Putamen (tissue), 1 donor: ENCODE measurements at places on chromosomes 6 and 20.
A peak's percentile ranks its signal among the peaks of the same experiment; 100 is the strongest.

DNA sequence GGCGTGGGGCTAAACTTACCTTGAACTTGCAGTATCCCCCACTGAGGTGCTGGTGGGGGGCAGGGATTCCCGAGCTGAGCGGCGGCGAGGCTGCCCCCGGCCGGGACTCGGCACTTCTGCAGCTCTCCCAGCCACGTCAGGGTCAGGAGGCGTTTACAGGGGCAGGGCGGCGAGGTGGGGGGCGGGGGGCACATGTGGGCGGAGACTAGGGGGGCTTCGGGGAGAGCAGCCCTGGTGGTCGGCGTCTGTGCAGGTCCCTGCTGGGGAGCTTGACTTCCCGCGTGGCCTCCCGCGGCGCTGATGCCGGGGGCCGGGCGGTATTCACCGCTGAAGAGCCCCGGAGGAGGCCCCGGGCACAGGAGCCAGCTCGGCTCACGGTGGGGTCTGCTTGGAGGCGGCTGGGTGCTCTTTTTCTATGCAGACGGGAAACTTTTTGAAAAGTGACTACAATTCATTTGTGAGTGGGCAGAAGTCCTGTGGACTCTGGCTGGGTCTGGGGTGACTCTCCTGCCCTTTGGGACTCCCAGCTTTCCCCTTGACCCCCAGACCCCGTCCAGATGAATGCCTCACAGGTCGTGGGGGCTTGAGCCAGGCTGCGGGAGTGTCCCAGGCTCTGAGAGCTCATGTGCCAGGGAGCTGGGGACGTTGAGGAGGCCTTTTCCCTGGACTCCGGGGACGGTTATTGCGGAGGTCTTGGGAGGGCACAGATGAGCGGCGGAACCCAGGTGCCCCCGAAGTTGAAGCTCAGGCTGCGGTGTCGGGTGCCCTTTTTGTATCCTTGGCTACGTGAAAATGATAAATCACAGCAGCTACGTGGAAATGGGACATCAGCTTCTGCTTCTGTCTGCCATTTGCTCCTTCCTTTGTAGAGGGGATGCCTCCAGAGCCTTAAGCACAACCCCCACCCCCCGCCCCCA is 75.9 kb upstream of the GATA5 start:
- no peak for DNase-seq

GRCh38 chr6:55496201-55496600 is 82.8 kb downstream of the HMGCLL1 start:
- no peak for DNase-seq

DNA sequence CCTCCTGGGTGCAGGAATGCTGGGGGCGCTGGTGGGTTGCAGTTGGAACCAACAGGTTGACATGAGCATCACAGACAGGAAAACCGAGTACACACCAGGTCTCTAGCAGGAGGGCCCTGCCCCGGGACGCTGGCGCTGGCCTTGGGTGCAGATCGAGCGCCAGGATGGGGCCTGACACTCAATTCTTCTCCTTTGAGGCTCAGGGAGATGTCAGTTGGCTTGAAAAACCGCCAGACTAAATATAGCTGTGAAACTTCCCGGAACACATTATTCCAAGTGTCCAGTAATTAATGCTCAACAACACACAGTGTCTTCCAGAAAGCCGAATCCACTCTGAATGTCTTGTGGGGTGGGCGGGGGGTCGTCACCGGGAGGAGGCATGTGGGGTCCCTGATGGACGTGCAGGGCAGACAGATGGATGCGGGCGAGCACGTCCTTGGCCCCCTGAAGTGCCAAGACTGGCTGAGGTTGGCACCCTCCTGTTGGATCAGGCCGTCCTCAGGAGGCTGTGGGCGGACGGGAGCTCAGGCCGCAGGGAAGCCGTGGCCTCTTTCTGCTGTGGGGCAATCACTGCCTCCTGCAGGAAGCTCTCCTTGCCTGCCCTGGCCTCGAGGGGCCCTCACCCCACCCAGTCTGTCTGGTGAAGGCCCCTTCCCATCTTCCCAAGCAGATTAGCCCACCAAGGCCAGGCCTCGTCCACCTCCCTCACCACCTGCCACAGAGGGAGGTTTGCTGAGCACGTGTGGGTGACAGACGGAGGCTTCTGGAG is 19.4 kb upstream of the GATA5 start:
- DNase-seq: no peak

DNA sequence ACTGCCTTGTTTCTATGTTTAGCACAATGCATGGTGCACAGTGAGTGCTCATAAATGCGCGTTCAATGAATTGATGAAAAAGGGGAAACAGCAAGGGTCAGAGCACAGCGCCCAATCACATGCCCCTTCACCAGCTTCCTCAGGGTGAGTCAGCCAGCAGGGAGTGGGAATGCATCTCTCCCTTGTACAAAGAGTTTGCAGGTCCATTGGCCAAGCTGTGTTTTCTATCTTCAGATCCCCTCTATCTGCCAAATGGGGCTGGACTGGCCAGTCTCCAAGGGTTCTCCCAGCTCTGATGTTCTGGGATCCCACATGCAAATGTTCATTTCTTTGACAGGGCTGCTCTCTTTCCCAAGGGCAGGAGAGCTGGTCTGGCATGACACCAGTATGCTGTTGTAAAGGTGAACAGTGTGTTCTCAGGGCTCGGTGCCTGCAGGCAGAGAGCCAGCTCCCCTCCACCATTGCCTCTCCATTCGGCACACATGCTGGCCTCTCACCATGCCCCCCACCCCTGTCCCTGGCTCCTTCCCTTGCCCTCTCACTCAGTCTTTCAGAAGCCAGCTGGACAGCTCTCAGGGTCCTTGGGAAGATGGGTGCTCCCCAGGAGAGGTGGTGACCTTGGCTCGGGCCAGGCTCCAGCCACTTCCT is 25.0 kb downstream of the ANGPT4 start:
- DNase-seq: peak; percentile 17

DNA sequence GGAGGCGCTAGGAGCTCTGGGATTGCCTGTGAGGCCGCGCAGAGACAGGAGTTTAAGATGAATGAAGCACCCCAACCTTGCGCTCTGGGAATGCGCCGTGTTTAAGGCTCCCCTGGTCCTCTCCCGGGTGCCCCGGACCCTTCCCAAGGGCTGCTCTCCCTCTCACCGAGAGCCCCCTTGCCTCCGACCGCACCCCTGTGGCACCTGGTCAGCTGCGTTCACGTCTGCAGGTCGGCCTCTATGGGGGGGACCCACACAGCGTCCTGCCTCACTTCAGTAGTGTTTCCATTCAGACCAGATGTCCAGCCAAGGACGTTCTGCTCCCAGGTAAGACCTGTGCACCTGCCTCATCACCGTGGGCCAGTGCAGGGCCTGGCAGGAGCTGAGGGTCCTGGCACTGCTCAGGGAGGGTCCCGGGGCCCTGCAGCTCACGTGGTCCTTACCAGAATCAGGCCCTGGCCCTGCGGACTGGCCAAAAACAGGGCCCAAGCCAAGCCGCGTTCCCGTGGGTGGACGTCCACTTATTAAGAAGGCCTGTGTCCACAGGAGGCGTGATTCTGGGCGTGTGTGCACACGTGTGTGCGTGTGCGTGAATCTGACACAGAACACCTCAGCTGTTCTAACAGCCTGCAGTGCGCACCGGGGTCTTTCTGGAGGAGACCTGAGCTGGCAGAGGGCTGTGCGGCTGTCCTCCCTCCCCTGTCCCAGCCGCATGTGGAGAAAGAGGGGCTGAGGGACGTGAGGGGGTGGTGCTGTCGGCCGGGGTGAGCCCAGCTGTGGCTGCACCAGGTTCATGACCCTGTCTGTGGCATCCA is 79.9 kb upstream of the BHLHE23 start:
- DNase-seq: no peak

- no peak for DNase-seq
Observed at GRCh38 chr6:129694036-129694435, 15.9 kb downstream of the ARHGAP18 start.

GRCh38 chr6:116411284-116411623 is 40.5 kb downstream of the DSE start:
- DNase-seq: peak; percentile 63

DNA sequence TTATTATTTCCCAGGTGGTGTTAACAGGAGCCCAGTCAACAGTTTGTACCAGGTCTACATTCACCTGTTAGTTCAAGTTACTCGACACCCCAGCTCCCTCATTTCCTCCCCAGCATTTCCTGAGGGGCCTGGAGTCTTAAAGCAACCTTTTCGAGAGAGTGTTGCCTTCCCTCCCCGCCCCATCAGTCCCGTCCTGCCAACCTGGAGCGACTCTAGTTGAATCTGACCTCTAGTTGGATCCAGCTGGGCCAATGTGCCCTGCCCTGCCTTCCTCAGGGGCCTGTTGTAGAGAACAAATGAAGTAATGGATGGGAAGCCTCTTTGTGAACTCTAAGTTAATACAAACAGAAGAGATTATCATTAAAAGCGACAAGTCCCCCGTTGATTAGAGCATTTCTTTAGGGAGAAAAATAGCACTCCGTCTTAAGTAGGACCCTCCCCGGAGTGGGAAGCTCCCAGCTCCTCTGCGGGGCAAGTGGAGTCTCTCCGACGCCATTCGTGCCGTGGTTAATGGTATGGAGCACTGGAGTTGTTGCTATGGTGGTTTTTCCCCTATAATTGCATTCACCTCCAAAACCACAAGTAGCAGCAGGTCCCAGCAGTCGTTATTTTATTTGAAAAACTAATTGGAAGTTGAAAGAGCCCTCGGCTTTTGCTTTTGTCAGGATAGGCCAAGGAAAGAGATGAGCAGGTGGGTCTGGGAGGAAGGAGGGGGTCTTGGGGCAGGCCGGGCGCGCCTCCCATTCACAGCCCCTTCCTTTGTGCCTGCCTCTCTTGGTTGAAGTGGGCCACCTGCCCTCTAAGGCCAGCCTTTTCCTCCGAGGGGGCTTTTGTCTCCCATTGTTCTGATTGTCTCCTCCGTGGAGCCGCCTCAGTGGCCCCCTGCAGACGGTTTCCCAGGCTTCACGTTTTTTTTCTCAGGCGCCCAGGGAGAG is 16.1 kb downstream of the GHRH start:
- DNase-seq: no peak

DNA sequence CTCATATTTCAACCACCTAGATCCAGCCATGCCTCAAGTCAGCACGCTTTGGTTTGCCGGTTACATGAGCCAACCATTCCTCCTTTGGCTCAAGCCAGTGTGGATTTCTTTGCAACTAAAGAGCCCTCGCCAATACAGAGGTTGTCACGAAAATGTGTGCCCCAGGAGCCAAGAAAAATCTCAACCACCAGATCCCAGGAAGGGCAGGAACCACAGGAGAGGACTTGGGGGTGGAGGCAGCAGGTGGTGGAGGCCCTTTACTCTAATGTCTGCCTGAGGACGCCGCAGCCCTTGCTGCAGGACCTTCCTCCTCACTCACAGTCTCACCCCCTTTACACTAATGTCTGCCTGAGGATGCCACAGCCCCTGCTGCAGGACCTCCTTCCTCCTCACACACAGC is 144.8 kb upstream of the PHACTR3 start:
- DNase-seq: no peak

- DNase-seq: no peak
Observed at GRCh38 chr6:90226257-90226656, 70.4 kb downstream of the BACH2 start.

DNA sequence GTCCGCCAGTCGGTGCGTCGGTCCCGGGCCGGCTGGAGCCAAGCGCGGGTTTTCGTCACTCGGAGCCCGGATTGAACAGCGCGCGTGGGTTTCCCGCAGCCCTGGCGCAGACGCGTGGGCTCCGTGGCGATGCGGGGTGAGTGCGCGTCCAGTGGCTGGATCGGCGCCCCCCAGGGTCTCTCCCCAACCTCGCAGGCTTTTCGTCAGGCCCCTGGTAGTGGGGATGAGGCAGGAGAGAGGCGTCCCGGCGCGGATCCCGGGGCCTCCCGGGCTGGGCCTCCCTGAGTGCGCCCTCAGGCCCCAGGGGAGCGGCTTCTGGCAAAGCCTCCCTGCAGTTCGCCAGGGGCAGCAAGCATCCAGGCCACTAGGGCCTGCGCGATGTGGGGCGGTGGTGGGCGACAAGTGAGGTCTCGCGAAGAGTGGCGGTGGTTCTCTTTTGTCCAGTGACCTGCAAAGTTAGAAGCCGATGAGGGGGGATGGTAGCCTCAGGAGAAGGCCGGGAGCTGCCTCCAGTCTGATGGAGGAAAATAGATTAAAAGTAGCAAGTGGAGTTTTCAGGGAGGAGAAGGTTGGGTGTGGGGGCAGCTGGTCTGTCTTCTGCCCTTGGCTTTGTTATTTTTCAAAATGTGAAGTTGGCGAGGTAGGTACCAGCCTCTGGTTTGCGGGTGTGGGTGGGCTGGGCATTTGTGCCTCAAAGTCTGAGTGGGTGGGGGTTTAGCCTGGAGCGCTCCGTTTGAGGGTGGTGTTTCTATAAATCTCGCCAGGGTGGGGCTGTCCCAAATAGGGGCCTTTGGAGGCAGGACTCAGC is 1.6 kb downstream of the TOX2 start:
- DNase-seq: no peak

DNA sequence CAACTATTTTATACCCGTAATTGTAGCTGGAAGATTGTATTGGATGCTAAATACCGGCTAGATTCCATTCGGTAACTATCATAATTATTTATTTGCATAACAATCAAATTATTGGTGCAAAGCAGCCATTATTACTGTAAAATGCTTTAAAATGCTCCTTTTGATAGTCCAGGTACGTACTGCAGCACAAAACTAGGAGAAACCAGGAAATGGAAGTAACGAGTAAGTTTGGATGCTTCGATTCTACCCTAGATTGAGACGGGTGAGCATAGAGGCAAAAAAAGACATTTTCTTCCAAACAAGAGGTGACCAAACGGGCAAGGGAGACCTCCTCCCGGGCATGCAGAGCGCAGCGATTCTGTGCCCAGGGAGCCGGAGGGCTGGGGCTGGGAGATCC is 469 bp upstream of the XRN2 start:
- no peak for DNase-seq

GRCh38 chr6:14910692-14911547 is 334.9 kb upstream of the JARID2 start:
- no peak for DNase-seq

- no peak for DNase-seq
Observed at GRCh38 chr6:148118244-148118643, 224.4 kb upstream of the SASH1 start.

- no peak for DNase-seq
Observed at GRCh38 chr20:13318871-13319521, 97.9 kb downstream of the ISM1 start.

DNA sequence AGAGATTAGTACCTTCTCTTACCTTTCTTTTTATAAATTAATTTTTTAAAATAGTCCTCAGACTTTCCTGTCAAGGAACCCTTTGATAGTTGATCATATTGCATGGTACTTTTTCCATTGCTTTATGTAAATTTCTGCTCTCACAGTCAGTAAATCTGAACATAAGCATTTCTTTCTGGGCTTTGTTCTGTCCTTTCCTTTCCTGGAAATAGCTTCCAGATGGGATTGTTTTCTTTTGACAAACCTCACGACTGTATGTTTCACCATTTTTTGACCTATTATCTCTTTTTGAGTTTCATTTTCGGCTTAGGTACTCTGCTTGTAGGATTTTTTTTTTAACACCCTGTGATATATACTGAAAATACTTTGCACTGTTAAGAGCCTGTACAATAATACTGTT is 32.6 kb downstream of the UTRN start:
- no peak for DNase-seq

GRCh38 chr6:104539173-104539572 is 320.5 kb downstream of the HACE1 start:
- DNase-seq: no peak

GRCh38 chr6:155434096-155434495 is 21.5 kb downstream of the NOX3 start:
- DNase-seq: no peak

- DNase-seq: no peak
Observed at GRCh38 chr6:163640641-163641040, 226.1 kb downstream of the QKI start.

- peak; percentile 27 for DNase-seq
Observed at GRCh38 chr6:38262026-38262425, 377.7 kb downstream of the BTBD9 start.
